NCI-H82 (cell line): ENCODE measurements at places on chromosomes 16 and 17.
A peak's percentile ranks its signal among the peaks of the same experiment; 100 is the strongest.

GRCh38 chr16:15517743-15518377, 83.5 kb downstream of the BMERB1 start:
- peak; percentile 28 for DNase-seq

GRCh38 chr16:4322121-4323052, 6.5 kb downstream of the GLIS2 start:
- no peak for DNase-seq

- no peak for DNase-seq
Measured at GRCh38 chr17:28008513-28008912, 34.0 kb upstream of the NLK start.

DNA sequence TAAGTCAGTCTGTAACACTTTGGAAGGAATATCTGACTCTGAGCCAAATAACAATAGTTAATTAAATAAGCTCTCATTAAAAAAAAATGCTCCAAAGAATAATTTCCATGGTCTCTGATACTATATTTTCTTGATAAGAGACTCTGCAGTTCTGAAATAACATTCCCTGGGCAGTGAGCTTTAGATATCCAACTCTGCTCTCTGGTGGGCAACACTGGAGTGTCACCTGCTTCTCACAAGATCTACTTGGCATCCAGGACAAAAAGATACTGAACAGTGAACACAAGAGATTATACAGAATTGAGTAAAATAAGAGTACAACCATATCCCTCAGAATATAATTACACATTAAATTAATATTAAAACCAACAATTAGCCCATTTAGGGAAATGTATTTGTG, 13.7 kb downstream of the BLMH start:
- peak; percentile 46 for DNase-seq

DNA sequence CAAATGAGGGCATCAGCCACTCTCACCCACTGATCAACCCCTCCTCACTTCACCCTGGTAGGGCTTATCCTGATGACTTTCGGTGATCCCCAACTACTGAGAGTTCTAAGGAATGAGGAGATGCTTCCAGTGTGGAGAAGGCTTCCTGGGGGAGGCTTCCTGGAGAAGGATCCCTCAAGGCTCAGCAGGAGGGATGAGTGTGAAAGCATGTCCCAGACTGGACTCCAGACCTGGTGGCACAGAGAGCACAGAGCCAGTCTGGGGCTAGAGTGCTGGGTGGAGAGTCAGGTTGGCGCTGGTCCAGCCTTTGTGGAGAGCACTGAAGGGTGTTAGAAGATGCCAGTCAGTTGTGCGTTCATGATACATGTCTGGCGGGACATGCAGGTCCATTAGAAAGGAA, 53.7 kb downstream of the PLD6 start:
- DNase-seq, result no peak

DNA sequence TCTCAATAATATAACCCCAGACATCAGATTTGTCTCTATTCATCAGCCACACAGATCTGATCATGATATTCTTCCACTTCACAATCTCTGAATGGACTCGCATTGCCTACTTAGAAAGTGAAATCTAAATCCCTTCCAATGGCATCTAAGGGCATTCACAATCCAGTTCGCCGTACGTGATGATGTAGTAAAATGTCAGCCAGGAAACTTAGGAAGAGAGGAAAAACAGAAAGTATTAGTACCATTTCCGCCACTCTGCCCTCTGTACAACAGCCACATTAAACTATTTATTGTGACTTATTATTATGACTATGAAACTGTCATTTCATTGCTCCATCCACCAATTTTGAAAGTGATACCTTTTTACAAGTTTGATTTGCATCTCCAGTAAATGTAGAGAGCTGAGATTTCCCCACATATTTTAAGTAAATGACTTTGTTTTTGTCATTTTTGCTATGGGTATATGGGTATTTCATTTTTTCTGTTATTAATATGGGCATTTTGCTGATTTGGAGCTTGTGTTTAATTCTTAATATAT, 69.4 kb upstream of the SMIM36 start:
- no peak for DNase-seq

DNA sequence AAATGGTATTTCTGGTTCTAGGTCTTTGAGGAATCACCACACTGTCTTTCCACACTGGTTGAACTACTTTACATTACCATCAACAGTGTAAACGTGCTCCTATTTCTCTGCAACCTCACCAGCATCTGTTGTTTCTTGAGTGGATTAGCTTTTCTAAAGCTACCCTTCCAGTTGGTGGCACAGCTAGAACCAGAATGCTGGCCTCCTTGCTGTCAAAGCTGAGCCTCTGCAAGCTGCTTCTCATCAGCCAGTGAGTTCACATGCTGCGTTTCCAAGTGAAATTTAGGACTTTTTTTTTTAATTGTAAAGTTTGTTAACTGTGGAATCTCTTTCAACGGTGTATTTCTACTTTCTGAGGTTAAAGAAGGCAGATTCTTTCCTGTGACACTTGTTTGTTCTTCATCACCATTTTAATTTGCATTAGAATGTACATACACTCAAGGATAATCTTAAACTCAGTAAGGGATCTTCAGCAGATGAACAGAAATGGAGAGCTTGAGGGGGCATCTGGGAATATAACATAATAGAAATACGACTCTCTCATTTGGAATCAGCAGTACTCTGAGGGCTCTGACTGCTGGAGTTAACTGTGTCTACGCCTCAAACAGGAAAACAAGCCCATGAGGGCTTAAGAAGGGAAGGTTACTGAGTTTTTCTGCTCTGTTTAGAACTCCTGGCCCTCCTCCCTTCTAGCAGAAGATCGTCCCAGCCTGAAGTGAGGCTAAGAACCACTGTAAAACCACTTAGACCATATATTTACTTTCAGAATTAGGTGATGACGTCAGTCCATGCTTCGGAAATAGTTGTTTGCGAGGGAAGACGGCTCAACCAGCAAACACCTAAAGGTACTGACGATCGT, 148.4 kb upstream of the FAM20A start:
- peak; percentile 82 for DNase-seq

DNA sequence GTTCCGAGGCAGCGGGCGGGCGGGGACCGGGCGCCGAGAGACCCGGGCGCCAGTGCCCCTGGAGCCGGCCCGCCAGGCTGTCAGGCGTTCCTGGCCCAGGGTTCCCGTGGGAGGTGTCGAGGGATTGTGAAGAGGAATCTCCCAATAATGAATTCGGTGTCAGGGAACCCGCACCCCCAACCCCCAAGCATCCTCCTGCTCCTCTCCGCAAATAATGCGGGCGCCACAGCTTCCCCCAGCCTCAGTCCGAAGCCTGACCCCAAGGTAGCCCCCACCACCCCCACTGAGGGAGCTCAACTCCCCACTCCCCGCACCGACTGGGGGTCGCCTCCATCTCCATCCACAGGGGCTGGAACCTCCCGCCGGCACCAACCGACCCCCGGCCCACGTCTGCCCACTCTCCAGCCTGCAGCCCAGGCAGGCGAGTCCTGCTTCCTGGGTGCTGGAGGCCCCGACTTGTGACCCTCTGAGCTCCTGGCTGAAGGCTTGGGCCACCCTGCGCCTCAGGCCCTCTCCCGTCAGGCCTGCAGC, 641 bp upstream of the CASKIN1 start:
- DNase-seq, result no peak

- DNase-seq, result no peak
Measured at GRCh38 chr17:35738519-35739133, 7.2 kb downstream of the RASL10B start.

DNA sequence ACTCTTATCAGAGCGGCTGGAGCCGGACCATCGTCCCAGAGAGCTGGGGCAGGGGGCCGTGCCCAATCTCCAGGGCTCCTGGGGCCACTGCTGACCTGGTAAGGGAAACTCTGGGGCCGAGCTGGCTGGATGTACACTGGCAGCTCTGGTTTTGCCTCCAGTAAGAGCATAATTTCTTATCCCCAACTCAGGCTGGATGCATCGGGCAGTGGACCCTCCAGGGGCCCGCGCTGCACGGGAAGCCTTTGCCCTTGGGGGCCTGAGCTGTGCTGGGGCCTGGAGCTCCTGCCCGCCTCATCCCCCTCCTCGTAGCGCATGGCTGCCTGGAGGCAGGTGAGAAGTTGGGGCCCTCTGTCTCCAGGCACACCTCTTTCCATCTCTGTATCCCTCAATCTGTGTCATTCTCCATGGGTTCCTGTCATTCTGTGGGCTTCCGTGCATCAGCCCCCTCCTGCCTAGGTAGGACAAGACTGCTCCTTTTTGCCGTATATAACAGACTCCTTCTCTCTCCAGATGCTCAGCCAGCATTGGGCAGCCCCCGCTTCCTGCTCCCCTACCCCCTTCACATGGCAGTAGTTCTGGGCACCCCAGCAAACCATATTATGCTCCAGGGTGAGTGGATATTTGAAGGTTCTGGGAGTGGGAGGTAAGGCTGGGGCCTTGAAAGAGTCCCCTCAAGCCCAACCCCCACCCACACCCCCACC, 9.4 kb upstream of the TMEM88 start:
- DNase-seq, result no peak

DNA sequence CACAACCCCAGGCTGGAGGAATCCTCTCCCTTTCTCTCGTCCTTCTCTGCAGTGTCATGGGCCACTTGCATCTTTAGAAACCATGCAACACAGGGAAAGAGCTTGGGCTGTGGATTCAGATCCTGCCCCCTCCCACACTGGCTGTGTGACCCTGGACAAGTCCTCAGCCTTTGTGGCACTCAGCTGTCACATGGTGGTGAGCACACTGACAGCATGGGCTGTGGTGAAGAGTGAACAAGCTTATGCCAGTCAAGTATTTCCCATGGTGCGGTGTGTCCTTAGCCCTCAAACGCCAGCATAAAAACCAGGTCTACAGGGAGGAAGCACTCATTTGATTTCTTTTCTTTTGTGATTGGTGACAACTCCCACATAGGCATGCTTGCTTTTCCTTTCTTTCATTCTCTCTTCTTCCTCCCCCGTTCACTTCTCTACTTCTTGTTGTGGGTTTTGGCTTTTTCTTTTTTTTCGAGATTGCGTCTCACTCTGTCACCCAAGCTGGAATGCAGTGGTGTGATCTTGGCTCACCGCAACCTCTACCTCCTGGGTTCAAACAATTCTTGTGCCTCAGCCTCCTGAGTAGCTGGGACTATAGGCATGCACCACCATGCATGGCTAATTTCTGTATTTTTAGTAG, 314.2 kb downstream of the CPPED1 start:
- no peak for DNase-seq

- DNase-seq, result no peak
Measured at GRCh38 chr16:6247775-6248174, 1084.9 kb upstream of the RBFOX1 start.

- no peak for DNase-seq
Measured at GRCh38 chr17:35717475-35717874, 14.0 kb upstream of the RASL10B start.

- DNase-seq, result no peak
Measured at GRCh38 chr17:61314368-61315078, 85.1 kb upstream of the TBX2 start.

- no peak for DNase-seq
Measured at GRCh38 chr16:51166091-51166490, 15.0 kb upstream of the SALL1 start.

DNA sequence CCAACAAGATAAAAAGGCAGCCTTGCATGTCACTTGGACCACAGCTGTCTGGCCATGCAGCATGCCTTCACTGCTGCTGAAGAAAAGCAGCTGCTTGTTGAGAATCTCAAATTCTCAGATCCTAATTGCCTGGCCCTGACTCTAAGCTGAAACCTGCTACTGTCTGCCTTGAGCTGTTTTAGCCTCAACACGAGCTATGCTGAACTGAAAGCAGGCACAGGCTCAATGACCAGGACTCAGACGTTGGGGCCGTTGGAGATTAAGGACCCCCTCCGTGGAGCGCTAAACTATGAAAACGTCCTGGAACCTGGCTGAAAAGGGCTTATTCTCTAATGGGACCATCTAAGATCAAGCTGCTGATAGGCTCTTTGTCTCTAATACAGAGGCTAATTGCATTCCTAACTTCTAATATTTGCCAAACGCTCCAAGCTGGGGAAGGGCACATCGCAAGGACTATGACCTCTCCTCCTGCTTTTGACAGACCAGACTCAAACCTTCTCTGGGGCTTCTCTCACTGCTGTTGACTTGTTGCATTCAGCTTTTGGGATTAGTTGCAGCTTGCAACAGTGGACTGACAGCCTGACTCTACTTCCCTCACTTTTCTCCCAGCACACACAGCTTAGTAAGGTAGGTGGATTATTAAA, 4.6 kb upstream of the PLK1 start:
- peak; percentile 78 for DNase-seq

GRCh38 chr16:57653936-57654335, 14.2 kb upstream of the ADGRG3 start:
- no peak for DNase-seq

GRCh38 chr16:89237733-89238132, 20.2 kb downstream of the ZNF778 start:
- DNase-seq, result no peak

DNA sequence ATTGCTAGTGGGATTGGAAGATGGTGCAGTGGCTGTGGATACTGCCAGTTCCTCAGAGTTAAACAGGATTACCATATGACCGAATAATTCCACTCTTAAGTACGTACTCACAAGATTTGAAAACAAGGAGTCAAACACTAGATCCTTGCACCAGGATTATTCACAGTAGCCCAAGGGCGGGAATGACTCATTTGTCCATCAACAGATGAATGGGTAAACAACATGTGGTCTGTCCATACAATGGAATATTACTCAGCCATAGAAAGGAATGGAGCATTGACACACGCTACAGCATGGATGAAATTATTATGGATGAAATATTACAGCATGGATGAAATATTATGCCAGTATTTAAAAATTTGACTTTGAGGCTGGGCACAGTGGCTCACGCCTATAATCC, 9.1 kb upstream of the MAPK8IP3 start:
- no peak for DNase-seq

DNA sequence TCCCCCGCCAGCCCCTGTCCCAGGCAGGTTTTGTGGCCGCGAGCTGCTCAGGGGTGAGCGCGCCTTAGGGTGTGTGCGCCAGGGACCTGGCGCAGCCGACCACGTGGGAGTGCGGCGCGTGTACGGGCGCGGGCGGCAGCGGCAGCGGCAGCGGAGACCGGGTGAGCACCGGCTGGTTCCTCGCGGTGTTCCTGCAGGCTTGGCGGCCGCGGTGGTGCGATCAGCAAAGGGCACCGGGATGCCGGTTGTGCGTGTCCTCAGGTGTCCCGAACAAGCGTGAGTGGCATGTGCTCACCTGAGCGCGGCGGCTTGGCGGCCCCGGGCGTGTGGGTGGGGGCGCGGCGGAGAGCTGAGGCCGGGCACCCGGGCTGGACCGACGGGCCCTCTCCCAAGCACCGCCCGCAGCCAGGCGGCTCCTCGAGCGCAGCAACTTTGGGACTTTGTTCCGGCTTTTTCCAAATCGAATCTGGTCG, 381 bp upstream of the HSD11B2 start:
- peak; percentile 56 for DNase-seq

DNA sequence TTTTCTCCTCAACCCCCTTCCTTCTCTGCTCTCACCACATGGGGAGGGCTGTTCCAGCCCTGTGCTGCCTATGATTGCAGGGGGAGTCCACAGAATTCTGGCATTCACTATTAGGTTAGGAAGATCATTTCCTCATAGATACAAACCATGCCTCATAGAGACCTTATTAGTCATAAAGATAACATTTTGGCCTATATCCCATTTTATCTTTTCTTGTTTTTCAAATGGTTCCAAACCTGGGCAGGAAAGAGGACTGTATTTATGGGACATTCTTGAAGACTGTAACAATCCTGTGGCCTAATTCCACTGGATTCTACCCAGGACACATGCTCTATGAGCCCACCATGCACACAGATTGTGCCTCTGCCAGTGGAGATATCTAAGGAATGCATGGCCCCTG, 51.7 kb downstream of the ASIC2 start:
- no peak for DNase-seq

- DNase-seq, result no peak
Measured at GRCh38 chr17:77763575-77763974, 194.9 kb upstream of the TNRC6C start.
